ENCODE measurements at places on chromosomes 12 and 14.

DNA sequence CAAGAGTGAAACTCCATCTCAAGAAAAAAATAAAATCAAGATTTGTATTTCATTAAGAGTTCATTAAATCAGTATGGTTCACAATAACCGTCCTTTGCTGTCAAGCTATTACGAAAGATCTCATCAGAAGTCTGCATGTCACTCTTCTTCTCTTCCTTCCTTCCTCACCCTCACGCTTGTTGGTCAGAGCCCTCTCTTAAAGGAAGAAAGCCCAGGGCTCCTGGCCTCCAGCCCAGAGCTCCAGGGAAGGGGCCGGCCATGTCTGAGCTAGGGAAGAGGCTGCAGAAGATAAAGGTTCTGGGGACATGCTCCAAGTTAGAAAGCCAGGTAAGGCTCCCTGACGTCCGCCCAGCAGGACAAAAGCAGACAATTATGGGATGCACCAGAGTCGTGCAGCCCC lies 43.1 kb upstream of the DLK1 start:
- DNase-seq: no peak

DNA sequence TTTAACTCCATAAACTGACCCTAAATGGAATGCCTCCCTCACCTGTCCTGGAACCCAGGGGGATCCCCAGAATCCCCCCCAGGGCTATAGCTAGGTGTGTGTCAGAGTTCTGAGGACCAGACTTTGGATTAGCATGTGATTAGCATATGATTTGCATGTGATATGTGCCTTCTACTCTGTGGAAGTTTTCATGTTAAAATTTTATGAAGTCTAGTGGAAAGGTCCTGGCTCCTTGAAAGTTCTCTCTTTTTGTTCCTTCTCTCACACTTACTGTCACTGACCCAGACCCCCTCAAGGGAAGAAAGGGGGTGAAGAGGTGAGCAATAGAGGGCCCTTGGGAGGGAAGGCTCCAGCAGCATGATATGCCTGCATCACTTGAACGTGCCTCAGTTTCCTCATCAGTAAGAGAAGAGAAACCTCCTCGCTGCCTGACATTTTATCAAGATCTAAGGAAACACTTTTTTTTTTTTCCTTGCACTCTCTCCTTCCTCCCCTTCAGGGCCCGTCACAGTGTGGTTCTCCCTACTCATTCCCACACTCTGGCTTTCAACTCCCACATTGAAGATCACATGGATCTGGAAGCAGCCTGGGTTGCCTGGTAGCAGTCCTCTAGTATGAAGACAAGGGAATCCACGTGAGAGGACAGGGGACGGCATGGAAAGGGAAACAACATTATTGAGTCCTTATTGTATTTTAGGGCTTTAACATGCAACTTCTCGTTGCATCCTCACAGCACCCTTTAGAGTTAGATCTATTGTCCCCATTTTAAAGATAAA lies 3.3 kb upstream of the C1QL4 start:
- no peak for DNase-seq

DNA sequence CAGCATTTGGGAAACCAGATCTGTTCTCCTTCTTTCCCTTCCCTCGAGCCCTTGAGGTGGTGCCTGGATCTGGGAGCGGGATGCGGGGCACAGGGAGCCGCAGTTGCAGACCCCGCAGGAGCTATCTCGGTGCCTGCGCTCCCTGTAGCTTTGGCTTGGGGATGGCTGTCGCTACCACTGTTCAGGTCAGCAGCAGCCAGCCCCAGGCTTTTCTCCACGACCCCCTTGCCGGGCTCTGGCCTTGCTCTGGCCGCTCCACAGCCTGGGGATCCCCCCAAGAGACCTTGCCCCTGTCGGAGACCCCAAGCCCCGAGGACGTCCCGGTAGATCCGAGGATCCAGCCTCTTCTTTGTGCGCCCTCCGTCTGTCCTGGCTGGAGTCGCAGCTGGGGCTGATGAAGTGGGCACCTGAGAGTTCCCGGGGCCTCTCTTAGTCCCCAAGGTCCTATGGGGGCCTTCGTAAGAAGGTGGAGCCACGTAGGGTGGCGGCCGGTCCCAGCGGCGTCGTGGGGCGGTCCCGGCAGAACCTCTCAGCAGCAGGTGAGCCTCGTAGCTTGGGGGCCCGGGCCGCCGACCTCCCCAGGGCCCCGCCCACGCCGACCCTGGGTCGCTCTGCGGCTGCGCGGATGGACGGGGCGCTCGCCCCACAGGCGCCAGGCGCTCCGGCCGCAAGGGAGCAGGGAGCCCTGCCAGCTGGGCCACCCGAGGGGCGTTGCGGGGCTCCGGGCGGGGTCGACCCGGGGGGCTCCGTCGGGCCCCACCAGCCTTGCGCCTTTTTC lies 1.3 kb downstream of the DDN start:
- DNase-seq: no peak

- DNase-seq: no peak
Observed at GRCh38 chr12:120381752-120382419, 12.9 kb upstream of the MSI1 start.

DNA sequence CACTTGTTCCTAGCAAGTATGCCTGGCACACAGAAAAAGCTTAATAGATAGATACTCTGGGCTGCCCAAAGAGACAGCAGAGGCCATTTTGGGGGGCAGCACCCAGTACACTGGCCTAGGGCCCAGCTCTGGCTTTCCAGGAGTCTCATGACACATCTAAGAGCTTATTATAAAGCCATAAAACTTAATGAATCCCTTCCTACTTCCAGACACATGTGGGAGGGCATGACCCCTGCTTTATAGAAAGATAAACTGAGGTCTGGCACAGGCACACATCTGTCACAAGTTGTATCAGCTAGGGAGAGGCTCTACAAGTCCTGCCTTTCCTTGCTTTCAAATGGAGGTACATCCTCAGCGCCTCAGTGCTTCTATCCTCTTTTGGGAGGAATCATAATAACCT lies 27.1 kb downstream of the FMNL3 start:
- DNase-seq: no peak

DNA sequence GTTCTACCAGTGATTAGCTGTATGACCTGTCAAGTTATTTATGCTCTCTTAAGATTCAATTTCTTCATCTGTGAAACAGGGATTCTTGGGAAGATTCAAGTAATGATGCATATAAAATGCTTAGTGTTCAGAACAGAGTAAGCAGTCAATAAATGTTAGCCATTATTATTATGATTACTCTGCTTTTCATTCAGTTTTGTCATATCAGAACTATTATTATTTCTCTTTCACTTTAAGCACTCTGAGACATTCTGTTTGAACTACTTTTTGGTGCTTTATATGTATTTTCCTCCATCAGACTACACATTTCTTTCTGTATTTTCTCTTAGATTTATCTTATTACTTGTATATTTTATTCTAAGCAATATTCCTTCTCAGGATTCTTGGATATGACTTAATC lies 81.2 kb downstream of the CFAP54 start:
- no peak for DNase-seq

GRCh38 chr12:120230974-120231315 lies 30.0 kb upstream of the RPLP0 start:
- no peak for DNase-seq

DNA sequence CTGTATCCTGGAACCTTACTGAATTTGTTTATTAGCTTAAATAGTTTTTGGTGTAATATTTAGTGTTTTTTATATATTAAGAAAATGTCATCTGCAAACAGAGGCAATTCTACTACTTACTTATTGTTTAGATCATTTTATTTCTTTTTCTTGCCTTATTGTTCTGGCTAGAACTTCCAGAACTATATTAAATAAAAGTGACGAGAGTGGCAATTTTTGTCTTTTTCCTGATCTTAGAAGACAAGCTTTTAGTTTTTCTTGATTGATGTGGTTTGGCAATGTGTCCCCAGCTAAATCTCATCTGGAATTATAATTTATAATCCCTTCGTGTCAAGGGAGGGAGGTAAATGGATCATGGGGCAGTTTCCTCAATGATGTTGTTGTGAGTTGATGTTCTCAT lies 857.8 kb downstream of the SLC6A15 start:
- DNase-seq: no peak

GRCh38 chr14:88551094-88551870 lies 3.5 kb downstream of the PTPN21 start:
- peak; percentile 55 for DNase-seq

DNA sequence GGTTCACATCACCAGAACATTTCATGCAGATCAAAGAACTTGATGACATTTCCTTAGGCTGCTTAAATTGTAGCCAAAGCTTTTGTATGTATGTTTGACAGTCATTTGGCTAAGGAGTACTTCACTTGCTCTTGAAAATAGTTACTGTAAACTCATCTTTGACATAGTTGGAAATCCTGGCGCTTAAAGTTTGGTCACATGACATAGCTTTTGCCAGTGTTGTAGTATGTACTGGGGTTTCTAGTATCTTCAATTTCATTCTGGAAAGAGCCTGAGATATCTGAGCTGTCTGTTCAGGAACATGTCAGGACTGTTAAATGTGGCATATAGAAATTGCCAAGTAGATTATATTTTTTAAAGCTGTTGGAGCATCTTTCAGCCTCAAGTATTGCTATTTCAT lies 55.7 kb downstream of the WDR20 start:
- no peak for DNase-seq

- DNase-seq: no peak
Observed at GRCh38 chr12:6699259-6699988, 1.2 kb downstream of the PIANP start.

- DNase-seq: no peak
Observed at GRCh38 chr12:12158858-12159257, 88.1 kb downstream of the BCL2L14 start.

GRCh38 chr12:55912908-55913307 lies 14.8 kb downstream of the PYM1 start:
- no peak for DNase-seq

GRCh38 chr12:14836336-14837210 lies 6.8 kb downstream of the ART4 start:
- DNase-seq: peak; percentile 41

DNA sequence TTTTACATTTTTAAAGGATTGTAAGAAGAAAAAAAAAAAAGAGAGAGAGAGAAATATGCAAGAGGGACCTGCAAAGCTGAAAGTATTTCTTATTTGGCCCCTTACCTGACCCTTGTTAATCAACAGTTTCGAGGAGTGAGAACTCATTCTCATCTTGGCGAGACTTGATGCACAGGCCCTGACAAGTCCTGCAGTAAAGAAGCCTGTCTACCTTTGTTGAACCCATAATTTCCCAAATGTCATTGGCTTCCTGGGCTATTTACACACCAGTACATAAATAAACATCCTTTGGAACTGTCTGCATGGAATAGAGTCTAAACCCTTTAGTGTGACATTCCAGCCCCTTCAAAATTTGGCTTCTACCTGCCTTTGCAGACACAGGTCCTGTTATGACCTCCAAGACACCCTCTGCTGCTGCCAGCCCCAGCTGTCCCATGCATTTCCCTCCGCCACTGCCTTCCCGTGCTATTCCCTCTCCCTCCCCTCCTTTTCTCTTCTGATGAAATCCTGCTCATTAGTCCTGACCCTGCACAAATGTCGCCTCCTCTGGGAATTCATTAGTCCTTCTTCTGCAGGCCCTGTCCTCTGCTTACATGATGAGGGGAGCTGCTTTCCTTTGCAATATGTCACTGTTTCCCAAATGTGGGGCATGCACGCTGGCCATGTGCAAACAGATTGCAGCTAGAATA lies 35.1 kb downstream of the MYL2 start:
- DNase-seq: no peak

DNA sequence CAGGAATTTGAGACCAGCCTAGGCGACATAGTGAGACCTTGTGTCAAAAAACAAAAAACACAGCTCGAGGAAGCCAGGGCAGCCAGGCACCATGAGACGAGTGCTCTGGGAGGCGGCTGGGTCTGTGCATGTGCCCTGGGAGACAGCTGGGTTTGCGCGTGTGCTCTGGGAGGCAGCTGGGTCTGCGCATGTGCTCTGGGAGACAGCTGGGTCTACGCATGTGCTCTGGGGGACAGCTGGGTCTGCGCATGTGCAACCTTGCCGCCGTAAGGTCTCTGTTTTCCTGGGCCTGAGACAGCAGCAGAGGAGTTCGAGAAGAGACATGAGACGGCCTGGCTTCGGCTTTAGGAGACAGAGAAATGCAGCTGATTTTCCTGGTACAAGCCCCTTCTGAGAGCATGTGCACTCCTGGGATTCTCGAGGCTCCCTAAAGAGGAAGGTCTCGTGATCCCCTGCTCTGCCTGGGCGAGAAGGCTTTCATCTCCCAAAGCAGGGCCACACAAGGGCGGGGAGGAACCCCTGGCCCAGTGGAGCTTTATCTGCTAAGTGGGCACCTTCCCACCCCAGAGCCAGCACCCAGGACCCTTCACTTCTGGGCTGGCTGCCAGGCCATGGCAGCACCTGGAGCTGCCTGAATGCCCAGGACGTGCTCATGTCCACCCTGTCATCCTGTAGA lies 3.5 kb upstream of the BDKRB1 start:
- no peak for DNase-seq

DNA sequence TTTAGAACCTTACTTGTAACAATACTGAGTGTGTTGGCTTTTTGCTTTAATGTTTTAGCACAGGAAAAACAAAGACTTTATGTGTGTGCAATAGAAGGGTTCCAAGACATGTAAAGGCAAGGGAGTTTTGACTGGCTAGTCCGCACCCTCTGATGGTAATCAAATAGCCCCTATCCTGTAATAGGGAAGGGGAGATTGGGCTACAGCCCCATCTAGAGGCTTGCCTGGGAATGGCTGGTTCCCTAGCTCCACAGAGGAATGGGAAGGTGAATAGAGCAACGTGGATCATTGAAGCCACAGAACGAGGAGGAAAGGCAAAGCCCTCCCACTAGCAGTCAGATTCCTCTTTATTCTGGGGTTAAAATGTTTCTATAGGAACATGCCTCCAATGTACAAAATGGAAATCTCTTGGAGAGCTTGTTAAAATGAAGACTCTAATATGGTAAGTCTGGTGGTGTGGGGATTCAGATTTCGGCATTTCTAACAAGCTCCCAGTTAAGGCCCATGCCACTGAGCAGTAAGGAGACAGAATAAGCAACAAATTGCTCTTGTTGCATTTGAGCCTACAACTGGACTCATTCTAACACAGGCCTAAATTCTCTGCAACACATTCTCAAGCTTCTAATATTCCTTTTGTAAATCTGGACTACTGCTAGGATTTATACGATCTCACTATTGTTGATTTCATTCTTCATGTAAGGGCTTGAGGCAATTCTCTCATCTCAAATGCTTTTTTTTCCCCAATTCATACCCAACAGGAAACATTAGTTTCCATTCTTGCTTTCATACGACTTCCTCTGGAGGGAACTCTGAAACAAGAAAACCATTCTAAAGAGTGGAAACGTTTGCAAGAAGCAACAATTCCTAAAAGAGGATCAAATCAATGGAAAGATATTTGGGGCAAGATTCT lies 57.1 kb downstream of the NIN start:
- DNase-seq: no peak

DNA sequence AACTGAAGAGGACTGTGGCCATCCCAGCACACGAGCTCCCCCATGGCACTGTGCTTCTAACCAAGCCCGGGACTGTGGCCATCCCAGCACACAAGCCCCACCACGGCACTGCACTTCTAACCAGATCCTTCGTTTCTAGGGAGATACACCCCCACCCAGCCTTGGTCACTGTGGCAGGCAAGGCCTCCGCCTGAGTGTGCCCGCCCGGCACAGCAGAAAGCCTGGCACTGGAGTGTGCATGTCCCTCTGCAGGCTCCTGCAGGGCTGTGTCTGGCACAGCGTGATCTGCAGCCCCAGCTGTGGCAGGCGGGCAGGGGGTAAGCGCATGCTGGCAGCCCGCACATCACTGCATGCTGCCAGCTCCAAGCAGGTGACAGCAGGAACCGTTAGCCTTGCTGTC lies 49.8 kb downstream of the CCDC85C start:
- DNase-seq: no peak
